ENCODE measurements at places on chromosomes 7 and 10.

- DNase-seq = no peak
These were observed 161.2 kb downstream of the DNAJB6 start for GRCh38 chr7:157497744-157498651.

- no peak for DNase-seq
These were observed 87.2 kb downstream of the CCDC71L start for GRCh38 chr7:106573738-106574137.

DNA sequence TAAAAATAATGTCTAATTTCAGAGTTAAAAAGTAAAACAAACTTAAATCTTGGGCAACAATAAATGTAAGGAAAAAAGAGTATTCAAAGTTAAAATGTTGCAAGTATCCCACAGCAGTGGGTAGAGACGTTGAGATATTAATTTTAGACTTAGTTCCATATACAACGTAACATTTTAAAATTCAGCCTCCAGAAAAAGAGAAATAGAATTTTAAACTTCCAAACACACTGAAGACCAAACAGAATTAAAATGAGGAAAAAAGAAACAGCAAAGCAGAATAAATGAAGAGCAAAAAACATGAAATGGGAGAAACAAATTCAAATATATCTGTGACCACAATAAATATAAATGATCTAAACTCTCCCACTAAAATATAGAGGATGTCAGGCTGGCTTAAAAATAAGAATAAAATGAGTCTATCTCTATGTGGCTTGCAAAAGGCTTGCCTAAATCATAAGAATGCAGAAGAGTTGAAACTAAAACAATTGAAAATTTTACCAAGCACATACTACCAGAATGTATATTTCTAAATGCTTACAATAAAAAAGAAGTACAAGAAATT lies 46.0 kb upstream of the EGFR start:
- DNase-seq = no peak

DNA sequence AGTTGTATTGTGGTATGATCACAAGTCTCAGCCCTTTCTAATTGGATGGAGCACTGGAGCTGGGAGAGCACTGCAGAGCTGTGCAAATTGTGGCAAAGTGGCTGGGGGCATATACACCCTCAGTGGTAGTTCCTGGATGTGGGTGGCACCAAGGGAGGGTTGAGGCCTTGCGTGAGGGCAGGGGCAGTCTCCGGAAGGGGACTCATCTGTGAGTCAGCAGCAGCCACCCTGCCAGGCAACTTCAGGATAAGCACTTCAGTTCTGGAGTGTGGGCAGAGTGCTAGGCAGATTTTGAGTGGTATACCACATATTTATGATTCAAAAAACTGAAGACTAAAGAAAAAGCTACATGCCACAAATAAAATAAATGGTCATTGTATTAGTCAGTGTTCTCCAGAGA lies 210.5 kb downstream of the ETV1 start:
- no peak for DNase-seq

GRCh38 chr7:127918130-127918529 lies 113.1 kb downstream of the LRRC4 start:
- no peak for DNase-seq

- no peak for DNase-seq
These were observed 338.2 kb upstream of the LRRTM3 start for GRCh38 chr10:66587680-66588050.

GRCh38 chr10:78972160-78972946 lies 96.4 kb upstream of the ZMIZ1 start:
- peak; percentile 17 for DNase-seq

DNA sequence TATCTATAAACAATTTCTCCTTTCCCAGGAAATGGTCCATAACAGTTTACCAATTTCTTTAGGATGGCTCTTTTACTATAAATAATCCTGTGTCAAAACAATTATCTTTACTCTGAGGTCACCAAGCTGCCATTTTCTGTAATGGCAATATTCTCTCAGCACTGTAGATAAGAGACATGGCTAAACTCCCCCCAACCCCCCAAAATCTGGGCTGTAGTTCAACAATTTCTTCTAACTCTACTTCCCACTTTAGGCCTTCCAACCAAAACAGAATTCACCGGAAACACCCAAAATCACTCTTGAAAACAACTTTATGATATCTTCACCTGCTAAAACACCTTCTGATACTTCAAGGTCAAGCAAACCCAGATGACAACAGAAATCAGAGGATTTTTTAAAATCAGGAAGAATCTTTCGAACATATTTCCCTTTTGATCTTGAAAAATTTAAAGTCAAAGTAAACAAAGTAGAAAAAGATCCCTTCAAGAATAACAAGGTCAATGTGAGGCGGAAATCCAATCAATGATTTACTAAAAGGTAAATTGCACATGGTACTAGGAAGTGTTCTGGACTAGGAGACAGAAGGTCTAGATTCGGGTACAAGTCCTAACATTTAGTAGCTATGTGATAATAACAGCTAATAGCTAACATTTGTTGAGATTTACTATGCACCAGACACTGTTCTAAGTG lies 176.8 kb downstream of the CPEB3 start:
- no peak for DNase-seq

DNA sequence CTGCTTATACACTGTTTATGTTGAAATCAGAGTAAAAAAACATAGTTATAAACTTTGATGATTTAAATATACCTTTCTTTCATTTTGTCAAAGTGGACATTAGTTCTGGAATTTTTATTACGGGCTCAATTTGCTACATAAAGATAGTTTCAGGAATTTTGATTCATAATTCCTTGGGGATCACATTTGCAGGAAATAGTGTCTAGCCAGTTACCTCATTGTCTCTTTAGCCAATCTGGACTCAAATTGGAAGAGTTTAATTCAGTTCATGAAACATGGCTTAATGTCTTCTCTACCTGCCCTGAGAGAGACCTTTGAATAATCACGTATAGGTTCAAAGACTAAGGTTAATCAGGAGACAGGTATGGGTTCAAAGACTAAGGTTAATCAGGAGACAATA lies 262.6 kb downstream of the HGF start:
- no peak for DNase-seq

DNA sequence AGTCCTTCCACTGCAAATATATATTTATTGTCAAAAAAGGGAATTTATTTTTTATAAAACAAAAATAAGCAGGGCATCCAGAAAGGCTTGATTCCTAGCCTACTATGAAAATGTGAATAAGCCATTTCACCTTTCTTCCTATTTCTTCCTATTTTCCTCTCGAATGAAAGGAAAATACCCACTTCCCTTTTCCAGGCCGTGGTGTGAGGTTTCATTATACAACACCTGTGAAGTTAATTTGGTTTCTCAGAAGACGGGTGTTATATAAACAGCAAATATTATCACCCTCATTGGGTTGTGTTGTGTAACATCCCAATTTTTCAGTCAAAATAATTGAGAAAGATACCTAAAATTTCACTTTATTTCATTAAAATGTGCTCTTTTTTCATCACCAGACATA lies 214.3 kb downstream of the DGKB start:
- no peak for DNase-seq

- DNase-seq = no peak
These were observed 60.3 kb upstream of the SLC39A12 start for GRCh38 chr10:17891435-17891834.

DNA sequence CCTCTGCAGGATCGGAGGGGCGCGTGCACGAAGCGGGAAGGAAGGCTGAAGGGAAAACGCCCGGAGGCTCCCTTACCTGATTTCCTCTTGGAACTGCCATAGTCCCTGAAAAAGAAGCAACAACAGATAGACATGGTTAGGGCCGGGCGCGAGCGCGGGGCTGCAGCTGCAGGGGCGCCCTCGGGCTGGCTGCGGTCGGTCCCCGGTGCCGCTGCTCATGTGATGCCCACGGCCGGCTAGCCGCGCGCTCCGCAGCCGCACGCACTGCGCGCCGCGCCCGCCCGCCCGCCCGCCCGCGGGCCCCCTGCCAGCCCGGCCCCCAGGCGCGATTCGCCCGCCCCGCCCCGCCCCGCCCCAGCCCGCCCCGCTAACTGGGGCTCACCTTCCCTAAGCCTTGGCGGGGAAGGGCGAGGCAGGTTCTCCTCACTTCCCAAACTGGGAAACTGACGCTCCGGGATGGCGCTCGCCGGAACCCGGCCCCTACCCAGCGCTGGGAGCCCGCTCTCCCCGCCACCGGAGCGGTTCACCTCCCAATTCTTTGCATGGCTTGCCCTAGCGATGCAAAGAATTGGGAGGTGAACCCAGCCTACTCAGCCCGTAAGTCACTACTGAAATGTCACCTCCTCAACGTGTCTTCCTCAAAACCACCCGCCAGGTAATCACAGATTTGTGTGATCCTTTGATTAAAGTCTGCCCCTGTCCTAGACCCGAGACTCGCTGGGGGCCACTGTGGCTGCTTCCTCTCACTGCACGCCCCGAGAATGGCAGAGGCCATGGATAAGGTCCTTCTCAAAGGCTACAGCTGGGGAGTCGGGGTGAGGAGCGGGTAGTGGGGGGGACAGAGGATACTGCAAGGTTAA lies 162.2 kb downstream of the SH3PXD2A start:
- no peak for DNase-seq

GRCh38 chr10:104842704-104843103 lies 201.6 kb downstream of the SORCS3 start:
- no peak for DNase-seq

DNA sequence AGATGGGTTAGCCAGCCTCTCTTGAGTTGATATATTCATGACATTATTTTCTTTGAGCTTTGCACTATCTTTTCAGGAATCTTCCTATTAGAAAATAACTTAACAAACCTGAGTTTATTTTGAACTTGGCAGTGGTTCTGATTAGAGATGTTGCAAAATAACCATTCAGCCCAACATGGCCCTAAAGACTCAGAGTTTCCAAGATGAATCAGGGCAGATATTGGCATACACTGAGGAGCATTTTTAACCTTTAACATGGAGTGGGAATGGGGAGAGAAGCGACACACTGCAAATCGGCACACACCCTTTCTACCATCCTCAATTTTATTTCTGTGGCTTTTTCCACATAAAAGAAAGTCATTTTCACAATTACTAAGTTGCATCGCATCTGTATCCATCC lies 190.8 kb downstream of the TRIL start:
- DNase-seq = no peak

DNA sequence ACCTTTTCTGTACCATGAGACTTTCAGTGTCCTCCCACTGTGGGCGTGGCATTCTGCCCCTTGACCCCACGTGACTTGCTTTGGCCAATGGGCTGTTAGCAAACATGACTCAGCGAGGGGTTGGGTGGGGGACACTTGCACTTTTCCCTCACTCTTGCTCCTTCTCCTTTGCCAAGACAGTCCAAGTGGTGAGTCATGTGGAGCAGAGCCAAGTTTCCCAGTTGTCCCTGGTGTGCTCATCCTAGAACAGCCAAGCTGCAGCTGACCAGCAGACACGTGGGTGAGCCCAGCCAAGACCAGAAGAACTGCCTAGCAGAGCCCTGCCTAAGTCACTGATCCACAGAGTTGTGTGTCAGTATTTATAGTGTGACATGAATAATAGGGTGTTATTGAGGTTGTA lies 82.8 kb upstream of the CPXM2 start:
- peak; percentile 63 for DNase-seq

DNA sequence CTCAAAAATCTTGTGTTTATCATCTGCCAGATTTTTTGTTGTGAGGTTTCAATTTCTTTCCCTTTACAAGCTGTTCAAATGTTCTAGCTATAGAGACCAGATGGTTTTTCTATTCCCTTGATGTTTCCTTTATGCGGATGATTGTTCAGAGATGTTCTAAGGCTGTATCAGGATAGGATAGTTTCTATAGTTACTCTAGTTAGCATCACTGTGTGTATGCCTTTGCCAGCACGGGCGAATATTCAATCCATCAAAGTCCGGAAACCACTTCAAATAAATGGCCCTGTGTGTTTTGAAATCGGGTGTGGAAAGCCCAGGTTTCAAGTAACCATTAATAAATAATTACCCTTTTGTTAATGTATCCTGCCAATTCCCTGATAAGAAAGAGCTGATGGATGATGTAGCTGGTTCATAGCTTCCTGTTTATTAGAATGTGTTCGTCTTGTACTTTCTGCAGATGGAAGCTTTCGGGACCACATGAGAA lies 149.8 kb upstream of the PRKCQ start:
- DNase-seq = no peak

DNA sequence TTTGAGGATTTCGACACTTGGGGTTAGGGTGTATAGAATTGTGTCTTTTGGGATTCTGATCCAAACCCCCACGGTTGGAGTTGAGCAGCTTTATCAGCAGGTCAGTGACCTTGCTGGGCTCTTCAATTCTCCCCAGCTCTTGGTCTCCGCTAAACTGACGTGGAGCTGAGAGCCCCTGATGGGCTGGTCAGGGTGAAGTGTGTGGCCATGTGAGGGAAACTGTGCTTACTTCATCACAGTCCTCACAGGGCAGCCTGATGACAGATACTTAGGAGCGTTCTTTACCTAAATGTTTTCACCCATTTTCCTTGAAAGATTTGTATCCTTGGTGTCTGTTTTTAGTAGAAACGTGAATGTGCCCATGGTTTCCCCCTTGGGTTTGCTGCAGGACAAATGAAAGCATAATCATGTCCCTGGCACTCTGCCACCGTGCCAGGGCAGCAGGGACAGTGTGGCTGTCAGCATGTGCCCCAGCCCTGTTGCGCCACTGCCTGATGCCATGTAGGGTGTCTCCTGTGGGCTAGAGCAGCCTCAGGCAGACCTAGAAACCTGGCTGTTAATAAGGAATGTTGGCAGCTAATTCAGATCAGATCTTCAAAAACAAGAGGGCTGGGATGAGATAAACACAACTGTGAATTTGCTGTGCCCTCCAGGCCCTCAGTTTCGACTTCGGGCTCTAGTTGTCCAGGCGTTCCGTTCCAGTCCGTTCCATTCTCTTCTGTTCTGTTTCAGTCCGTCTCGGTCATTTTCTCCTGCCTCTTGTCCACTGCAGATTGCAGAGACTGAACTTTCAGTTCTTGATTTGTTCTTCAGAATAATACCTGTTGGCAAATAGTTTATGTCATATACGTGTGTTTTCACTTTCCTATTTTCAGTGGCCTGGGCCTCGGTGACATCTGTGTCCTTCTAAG lies 96.8 kb downstream of the TRRAP start:
- DNase-seq = no peak
